Upper lobe of left lung (tissue), 6 donors: ENCODE measurements at places on chromosomes 4 and X. TPM values are rescaled to one million over a fixed set of nuclear protein-coding genes. Genes with fewer than 3 reads are reported as not detected.

USP11 gene
- 42.9 TPM for total RNA-seq

BCAP31 gene
- 110 TPM for total RNA-seq

NLRP2B gene
- not detected for total RNA-seq

GRCh38 chrX:7996414-7996813, 69.2 kb upstream of the PNPLA4 start:
- DNase-seq = no peak

DNA sequence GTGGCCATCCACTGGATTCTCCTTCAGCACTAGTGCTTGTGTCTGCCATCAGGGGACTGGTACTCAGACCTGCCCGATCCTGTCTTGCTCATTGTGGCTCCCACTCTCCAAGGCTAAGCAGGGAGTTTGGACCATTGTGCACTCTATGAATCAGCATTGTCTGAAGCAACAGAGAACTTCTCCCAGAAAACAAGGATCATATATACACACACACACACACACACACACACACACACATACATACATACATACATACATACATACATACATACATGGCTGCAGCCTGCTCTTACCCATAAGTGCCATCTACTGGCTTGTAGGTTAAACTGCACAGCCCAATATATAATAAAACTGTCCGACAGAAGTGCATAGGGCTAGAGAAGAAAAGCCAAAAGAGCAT, 345.3 kb upstream of the LCORL start:
- DNase-seq = no peak

RAI2 gene
- total RNA-seq = 13.6 TPM

POF1B gene
- total RNA-seq = 2.1 TPM

DNA sequence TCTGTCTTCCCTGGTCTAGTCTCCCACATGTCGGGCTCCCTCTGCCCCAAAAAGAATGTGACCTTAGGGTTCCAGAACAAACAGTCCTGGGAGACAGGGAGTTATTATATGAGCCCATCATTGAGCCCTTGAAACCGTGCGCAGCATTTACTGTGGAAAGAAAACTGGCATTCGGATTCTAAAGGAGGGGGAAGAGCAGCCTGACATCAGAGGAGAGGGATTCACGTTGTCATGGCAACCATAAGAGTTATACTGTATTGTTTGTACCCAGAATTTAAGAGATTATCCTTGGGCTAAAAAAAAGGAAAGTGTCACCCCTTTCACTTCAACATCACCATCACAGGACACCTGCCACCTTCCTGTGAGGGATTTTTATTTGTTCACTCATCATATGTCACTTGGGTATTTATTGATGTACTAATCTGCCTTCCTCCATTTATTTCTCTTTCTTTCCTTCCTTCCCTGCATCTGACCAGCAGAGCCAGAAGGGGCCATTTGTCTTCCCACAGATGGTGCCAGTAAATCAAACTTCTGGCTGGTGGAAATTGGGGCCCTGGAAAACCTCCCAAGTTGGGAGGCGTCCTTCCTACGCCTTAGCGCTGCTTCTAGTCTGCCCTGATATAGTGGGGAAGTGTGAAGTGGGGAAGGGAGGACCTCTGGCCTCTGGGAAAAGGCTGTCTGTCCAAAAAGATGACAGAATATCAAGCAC, 64.9 kb upstream of the FRMPD3 start:
- DNase-seq = no peak
